ENCODE measurements at places on chromosomes 3 and 15. TPM values are rescaled to one million over a fixed set of nuclear protein-coding genes. Genes with fewer than 3 reads are reported as not detected.

DNA sequence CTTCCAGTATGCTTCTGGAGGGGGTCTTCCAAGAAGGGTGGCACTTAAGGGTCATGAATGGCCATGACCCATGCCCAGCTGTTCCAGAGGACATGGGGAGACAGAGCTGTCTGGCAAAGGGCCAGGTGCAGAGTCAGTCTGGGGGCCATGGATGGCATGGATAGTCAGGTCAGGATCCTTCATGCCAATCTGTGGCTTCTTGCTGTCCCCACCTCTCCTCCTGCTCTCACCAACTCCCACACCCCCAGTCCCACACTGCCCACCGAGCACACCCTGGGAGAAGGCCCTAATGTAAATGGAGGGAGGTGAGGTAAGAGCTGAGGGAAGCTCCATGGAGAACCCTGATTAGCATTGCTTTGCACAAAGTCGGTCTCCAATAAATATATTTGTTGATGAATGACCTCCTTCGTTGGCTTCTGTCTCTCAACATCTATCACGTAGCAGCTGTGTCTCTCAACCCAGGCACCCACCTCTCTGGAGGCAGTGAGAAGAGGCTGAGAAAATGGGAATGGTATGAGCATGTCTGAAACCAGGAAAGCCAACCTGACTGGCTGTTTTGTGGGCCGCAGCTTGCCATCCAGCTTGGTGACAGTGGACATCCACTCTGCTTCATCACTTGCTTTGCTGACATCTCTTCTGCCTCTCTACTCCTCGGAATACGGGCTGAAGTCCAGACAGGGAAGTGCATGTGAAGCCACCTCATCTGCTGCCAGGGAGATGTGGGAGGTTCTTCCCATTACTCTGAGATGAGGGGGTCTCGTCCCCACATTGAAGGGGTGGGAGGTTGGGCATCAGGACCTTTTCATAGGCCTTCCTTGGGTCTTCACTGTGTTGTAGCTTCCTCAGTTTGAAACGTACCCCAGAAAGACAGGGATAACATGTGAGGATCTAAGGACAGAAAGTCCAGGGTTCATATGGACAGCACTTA is 37.7 kb upstream of the RAB6B start:
- no peak for DNase-seq

The FAM219B gene
- 56.1 TPM for total RNA-seq

The PLSCR2 gene
- total RNA-seq, result not detected

DNA sequence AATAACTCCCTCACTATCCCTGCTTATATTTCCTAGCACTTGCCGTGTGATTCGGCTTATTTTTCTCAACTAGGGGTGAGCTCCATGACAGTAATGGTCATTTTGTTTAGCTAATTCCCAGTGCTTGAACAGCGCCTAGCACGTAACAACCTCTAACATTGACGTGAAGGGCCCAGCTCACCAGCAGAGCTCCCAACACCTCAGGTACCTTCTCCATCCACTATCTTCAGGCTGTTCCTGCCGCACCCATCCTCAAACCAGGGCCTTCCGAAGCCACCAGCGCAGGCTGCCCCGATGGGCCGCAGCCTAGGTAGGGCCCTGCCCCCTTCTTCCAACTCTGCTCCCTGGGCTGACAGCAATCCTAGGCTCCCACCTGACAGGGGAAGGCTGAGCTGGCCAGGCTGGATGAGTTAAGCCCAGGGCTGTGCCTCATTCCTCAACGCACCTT is 751 bp upstream of the RPS17 start:
- no peak for DNase-seq

GRCh38 chr3:37237252-37237651 is 62.9 kb upstream of the LRRFIP2 start:
- DNase-seq, result no peak
